ENCODE measurements at places on chromosomes 4 and X. TPM values are rescaled to one million over a fixed set of nuclear protein-coding genes. Genes with fewer than 3 reads are reported as not detected.

GRCh38 chr4:143531788-143532491, 18.4 kb downstream of the SMARCA5 start:
- no peak for DNase-seq

DNA sequence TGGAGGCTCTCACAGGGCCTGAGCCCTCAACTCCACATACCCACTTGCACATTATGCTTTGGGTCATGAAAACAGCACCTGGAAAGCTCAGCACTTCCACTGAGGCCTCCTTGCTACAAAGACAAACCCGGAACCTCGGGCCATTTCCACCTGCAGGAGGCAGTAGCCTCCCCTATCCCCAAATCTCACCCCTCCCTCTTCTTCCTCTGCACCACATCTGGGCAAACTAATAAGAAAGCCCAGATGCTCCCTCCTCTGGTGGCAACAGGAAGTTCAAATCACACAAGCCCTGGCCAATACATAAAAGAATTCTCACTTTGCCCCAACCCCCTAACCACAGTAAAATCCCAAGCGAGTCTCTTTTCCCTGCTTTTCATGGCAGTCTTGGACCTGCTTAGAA, 136.4 kb downstream of the MAPK10 start:
- peak; percentile 52 for DNase-seq

DNA sequence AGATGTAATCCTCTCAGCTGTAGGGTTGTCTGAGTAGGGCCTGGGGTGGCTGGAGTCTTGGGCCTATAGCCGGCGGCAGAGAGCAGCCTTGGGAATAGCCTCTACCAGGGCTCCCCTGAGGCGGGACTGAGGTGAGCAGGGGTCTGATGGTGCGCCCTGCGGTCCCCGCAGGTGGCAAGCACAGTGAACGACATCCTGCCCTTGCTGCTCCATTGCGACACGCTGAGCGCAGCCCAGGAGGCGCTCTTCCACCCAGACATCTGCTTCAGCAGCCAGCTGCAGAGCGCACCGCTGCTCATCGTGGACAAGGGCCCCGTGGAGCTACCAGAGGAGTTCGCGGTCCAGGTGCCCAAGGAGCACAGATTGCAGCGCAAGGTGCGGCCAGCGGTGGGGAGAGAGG, 317.0 kb downstream of the ADGRL3 start:
- no peak for DNase-seq

DNA sequence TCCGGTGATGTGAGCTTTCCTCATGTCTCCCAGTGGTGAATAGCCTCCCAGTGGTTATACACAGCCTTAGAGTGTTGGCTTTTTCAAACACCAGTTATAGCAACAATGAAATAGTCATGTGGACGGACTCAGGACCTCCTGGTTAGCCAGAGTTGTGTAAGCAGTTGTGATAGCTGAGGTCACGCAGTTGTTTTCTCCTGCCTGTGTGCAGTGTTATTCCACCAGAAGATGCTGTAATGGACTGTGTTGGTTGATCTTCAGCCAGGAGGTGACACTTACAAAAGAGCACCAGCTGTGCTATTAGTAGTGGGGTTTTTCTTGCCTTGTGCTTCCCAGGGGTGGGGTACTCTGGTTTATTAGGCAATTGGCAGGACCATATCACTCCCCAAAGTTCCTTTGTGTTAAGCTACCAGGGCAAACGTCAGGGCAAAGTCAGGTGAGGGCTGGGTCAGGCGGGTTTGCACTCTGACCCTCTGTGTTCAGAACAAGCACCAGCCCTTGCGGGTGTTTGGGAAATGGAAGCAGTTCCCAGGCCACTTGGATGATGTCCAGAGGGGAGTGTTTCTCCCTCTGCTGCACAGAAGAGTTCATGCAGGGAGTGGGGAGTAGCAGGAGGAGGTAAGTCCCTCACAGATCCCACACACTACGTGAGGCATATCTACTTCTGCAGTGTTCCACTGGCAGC, 252.6 kb downstream of the TMEM47 start:
- DNase-seq: no peak

Gene BTC
- 1.0 TPM for total RNA-seq

Gene RBMXL3
- not detected for total RNA-seq

DNA sequence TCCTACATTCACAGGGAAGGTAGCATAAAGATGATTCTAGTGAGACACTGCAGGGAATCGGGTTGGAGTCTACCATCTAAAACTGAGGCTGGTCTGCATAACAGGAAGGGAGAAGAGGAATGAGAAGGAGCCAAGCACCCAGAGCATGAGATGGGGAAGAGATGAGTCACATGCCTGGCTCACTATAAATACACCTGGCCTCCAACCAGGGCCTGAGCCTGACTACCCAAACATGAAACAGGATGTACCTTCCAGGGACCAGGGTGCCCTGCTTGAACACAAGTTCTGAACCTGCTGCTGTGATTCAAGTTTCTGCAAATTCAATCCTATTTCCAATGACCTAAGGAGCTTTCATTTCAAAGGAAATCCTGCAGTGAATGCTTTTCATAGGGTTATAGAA, 24.9 kb downstream of the CD99L2 start:
- peak; percentile 66 for DNase-seq

GRCh38 chr4:14222377-14223029, 595.0 kb upstream of the BOD1L1 start:
- no peak for DNase-seq

- no peak for DNase-seq
Observed at GRCh38 chr4:39682138-39682537, 15.8 kb upstream of the UBE2K start.

DNA sequence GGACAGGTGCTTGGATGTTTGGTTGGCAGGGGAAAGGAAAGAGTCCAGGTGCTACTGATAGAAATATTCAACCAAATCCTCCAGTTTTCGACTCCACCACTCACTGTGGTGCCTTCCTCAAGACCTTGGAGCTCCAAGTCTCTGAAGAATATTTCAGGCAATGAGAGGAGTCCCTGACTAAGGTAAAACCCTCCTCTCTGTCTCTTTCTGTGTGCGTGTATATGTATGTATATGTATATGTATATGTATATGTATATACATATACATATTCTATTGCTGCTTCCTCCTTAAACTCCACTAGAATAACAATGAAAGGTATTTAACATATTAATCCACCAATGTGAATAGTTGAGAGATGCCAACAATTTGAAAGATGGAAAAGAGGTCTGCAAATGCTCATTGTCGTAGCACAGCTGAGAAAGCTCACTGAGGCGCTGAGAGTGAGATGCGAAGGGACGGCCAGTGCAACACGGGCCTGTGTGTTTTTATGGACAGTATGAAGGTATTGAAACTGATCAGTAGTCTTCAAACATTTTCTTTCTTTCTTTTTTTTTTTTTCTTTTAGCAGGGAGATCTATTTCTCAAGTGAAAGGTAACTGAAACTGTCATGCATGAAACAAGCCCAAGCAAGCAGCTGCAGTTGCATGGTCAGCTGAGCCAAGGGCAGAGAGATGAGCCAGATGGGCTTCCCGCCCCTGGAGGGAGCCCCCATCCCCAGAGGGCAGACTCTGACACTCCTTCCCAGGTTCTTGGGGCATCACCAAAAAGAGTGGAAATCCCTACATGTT, 41.1 kb upstream of the HS3ST1 start:
- no peak for DNase-seq

Gene COX7B2
- total RNA-seq: not detected

DNA sequence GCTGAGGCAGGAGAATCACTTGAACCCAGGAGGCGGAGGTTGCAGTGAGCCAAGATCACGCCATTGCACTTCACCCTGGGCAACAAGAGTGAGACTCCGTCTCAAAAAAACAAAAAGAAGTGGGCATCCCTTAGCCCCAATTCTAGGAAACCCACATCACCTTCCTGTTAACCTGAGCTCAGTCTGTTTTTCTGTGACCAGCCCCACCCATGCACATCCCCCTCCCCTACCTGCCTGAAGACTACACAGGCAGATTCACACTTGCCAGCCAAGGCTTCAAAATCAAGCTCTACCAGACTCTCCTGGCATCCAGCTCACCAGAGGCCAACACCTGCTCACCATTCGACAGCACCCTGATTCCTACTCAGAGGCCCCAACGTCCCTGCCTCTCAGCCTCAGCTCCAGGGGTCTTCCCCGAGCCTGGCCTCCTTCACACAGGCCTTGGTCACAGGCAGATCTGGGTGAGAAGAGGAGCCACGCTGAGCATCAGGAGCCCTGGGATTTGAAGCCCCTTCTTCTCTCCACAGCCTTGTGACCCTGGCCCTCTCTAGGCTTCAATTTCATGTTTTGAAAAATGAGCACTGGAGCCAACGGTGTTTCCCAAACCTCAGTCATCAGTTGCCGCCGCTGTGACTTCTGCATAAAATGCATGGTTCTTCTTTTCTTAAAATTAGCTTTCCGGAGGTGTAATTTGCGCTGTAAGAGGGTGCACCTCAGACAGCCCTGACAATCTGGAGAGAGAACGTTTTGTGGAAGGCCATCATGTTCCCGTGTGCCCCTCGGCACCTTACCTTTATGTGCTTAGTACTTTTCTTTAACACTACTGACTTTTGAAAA, 47.3 kb downstream of the JAKMIP1 start:
- no peak for DNase-seq

DNA sequence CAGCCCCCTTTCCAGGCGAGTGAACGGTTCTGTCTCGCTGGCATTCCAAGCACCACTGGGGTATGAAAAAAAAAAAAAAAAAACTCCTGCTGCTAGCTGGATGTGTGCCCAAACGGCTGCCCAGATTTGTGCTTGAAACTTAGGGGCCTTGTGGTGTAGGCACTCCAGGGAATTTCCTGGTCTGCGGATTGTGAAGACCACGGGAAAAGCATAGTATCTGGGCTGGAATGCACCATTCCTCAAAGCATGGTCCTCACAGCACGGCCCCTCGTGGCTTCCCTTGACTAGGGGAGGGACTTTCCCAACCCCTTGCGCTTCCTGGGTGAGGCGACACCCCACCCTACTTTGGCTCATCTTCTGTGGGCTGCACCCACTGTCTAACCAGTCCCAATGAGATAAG, 516.8 kb upstream of the FAM241A start:
- DNase-seq: peak; percentile 69

Gene LGI2
- total RNA-seq: 0.67 TPM

- no peak for DNase-seq
Observed at GRCh38 chr4:164748375-164748774, 5.6 kb upstream of the SMIM31 start.

DNA sequence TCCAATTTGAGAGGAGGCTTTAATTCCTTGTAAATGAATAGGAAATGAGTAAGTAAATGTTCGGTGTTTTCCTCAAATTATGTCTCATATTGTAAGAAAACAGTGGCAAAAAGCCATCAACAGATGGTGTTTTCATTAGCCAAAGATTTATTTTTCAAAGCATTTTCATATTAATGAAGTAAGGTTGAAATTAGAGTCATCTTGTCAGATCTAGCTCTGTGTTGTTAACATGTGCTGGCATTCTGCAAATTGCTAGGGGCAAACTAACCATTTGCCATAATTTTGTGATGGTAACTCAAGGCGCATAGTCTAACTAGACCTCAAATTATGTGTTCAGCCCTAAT, 24.7 kb downstream of the MID2 start:
- DNase-seq: no peak

Gene ARX
- total RNA-seq: 0.03 TPM

DNA sequence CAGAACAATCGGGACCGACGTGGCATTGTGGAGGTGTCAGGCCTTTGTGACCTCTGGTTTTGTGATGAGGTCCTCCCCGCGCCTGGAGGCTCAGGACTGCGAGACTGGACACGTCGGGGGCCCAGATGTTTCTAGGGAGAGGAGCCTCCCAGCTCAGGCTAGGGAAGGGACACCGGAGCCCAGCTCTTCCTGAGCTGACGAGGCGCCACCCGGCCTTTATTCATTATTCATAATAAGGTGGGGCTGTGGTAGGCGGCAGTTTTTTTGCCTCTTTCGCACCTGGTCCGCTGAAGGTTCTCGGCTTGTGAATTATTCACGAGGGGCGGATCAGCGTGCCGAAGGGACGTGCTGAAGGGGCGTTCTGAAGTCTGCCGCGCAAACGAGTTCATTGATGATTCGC, 2.3 kb upstream of the UBA1 start:
- DNase-seq: no peak

Gene UGT2A1
- total RNA-seq: not detected

DNA sequence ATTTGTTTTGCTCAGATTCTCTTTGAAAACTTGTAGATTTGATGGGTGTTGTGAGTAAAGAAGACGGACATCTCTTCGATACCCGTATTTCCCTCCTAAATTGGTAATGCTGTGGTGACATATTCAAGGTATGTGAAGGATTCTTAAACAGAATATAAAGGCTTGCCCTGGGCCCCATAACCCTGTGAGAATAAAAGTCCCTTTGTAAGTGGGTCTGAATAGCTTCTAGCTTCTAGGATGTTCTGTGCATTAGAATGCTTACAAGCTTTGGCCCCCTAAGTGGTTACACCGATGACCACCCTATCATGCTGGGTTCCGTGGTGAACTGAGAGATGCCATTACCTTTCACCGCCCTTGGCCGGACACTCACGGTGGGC, 574 bp upstream of the MOB1B start:
- no peak for DNase-seq

Gene KCND1
- 0.23 TPM for total RNA-seq

Gene MAGED4
- 2.8 TPM for total RNA-seq

Gene F8A3
- total RNA-seq: 0.06 TPM

DNA sequence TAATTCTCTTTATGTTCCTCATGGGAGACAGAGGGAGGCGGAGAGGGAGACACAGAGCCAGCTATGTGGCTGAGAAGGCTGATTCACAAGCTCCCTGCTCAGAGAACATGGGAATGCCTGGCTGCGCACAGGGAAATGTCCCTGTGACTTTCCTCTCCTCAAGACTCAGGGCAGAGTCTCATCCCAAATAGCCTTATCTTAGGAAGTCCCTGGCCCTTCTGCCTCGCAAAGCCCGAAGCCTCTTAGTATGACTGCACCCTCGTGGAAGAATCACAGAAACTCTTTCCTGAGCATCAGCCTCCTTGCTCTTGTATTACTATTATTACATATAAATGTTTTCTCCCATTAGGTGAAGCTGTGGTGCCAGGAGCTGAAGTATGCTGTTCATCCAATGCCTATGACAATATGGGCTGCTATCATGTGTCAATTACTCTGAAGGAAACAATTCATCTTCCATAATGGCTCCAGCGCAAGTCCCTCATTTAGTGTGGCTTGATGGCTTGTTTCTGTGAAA, 230.5 kb downstream of the MGST2 start:
- no peak for DNase-seq

DNA sequence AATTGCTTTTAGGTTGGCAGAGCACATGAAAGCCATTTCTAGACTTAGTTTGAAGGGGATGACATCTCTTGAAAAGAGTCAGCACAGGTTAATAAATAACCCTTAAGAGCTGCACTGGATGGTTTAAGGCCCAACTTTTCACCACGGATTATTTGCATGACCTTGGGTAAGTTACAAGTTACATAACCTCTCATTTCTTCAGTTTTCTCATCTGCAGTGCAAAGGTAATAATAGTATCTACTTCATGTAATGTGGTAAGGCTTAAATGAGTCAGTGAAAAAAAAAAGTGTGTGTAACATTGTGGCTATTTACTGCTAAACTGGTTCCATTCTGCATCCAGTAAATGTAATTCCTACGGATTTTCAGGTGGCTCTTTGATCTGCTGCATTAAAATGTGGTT, 715.8 kb downstream of the CCSER1 start:
- DNase-seq: no peak

Data from HT1080 (cell line).